ENCODE measurements at places on chromosomes 2 and 18. TPM values are rescaled to one million over a fixed set of nuclear protein-coding genes. Genes with fewer than 3 reads are reported as not detected.

GRCh38 chr18:29074147-29074546 lies 897.2 kb upstream of the CDH2 start:
- DNase-seq = no peak

- DNase-seq = no peak
Measured at GRCh38 chr2:42698940-42699339, 65.0 kb downstream of the OXER1 start.

- DNase-seq = no peak
Measured at GRCh38 chr18:43484710-43485109, 207.4 kb upstream of the SYT4 start.

The SCN3A gene
- not detected for total RNA-seq

The TANC1 gene
- 0.41 TPM for total RNA-seq

The CTAGE1 gene
- total RNA-seq = not detected

The ZNF521 gene
- total RNA-seq = not detected

All from CD4-positive, alpha-beta T cell (primary cell).